Activated T-helper 1 cell treated with anti-CD3 and anti-CD28 coated beads, Interleukin-2, amount 50 U/mL, for 16 hours (primary cell): ENCODE measurements at places on chromosomes 3 and 15.

DNA sequence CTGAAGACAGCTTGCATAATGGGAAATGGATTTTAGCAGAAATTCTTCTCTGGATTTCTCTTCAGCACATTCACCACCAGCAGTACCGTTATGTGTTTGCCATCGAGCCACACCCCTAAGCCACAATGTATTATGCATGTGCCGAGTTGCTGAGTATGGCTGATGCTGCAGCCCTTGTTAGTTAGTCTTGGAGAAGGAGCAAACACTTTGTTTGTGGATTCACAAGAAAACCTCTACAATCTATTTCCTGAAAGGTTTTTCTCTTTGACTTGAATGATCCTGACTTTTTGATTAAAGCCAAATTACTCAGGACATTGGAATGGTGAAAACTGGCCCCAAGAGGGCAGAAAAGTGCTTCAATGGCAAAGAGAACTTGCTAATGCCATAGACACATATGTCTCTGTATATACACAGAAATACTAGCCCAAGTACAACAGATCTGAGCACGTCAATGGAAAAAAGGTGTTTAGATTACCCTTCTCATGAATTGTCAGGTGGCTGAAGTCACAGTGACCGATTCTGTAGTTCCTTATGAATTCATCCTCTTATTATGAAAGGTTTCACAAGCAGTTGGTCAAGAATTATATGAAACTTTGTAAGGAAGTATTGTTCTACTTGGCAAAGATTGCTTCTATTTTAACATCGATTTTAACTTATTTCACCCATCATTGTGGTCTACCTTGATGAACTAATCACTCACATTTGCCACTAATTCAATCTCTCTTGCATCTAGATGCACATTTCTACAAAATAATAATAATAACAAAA is 103.0 kb downstream of the P3H2 start:
- no peak for DNase-seq

DNA sequence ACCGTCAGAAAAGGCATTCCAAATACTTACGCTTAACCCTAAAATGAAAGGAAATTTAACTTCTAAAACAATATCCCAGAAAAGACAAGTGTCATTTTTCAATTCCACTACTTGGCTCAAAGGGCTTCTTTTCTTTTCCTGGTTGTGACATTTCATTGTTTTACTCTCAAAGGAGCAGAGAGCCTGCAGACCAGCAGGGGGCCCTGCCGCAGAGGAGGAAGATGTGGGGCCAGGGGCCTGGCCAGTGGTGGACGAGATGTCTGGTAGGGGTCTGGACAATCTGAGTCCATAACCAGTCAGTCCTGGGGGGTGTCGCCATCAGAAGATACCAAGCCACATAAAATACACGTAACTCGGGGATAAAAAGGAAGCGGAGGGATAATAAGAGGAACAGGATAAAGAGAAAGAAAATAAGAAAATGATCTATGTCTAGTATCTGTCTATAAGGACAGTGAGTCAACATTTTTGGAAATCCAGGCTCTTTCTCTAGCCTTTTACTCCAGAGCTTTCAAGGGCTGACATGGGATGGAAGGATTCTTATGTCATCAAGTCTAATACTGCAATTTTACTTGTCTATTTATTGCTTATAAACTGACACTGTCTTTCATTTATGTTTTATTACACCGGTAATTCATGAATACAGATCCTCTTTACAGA is 54.2 kb upstream of the ARHGEF3 start:
- no peak for DNase-seq

- DNase-seq: no peak
Observed at GRCh38 chr15:45631776-45632175, 3.1 kb upstream of the SQOR start.

GRCh38 chr15:38611228-38611627 is 46.6 kb upstream of the RASGRP1 start:
- DNase-seq: no peak

- no peak for DNase-seq
Observed at GRCh38 chr3:184755315-184755731, 43.5 kb upstream of the MAGEF1 start.
